Retina (tissue), 1 donor: ENCODE measurements at places on chromosomes 11 and 22.

- no peak for DNase-seq
These were observed 57.3 kb downstream of the OTOG start for GRCh38 chr11:17604201-17604914.

DNA sequence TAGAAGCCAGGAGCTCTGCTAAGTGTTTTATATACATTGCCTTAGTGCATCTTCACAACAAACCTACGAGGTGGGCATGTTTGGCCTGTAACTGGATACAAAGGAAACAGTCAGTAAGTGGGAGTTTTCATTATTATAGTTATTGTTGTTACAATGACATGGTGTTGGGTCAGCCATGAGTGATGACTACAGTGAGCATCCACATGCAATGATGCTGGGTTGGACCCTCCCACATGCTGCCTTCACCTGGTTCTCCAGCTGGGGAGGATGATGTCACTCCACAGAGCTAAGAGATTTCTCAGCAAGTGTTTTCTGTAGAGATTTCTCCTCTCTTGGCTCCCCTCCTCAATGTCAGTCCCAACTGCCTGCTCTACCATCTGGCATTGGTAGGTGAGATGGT lies 59.3 kb downstream of the EHF start:
- DNase-seq: no peak

- DNase-seq: no peak
These were observed 277.4 kb upstream of the NARS2 start for GRCh38 chr11:78851878-78852586.

- DNase-seq: no peak
These were observed 414.4 kb upstream of the CADM1 start for GRCh38 chr11:115918576-115918975.

- DNase-seq: no peak
These were observed 4.1 kb downstream of the MARK2 start for GRCh38 chr11:63843041-63843440.

- peak; percentile 67 for DNase-seq
These were observed 726 bp downstream of the ST3GAL4 start for GRCh38 chr11:126355926-126356897.

DNA sequence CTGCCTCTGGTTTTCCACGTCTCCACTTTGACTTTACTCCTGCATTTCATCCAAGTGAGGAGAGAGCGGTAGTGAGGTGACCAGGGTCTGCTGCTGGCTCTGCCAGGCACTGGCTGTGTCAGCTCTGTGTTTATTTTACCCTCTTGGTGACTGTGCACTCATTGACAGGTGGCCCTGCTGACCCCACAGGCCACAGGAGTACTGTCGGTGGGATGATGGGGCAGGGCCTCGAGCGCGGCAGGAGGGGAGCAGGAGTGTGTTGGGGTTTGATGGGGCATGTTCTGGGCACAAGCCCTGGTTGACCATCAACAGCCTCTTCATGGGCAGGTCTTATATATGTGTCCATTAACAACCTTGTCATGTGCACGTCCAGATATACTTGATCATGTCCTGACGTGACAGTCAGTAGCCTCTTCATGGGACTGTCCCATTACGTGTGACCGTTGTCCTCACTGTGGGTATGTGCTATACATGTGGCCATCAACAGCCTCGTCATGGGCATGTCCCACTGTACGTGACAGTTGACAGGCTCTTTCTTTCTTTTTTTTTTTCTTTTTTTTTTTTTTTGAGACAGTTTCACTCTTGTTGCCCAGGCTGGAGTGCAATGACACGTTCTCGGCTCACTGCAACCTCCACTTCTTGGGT lies 31.4 kb upstream of the ACR start:
- no peak for DNase-seq

GRCh38 chr22:21990445-21991303 lies 8.1 kb upstream of the TOP3B start:
- no peak for DNase-seq

DNA sequence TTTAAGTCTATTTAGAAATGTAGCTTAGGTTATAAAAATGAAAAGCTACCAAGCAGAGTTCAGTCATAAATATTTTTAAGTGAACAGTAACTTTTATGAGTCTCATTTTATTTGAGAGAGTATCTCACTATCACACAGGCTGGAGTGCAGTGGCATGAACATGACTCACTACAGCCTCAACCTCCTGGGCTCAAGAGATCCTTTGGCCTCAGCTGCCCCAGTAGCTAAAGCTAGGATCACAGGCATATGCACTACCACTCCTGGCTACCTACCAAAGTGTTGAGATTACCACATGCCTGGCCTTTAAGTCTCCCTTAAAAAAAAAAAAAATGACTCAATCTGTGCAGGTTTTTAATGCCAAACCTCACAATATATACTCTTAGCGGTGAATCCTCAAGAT lies 34.7 kb upstream of the CLNS1A start:
- DNase-seq: no peak

- DNase-seq: no peak
These were observed 47.2 kb downstream of the CCDC83 start for GRCh38 chr11:85902353-85902752.

- no peak for DNase-seq
These were observed 5.1 kb upstream of the ARSA start for GRCh38 chr22:50633086-50633485.

GRCh38 chr11:130510407-130511006 lies 62.1 kb downstream of the ADAMTS15 start:
- no peak for DNase-seq

GRCh38 chr11:43747130-43747802 lies 66.7 kb downstream of the HSD17B12 start:
- no peak for DNase-seq

DNA sequence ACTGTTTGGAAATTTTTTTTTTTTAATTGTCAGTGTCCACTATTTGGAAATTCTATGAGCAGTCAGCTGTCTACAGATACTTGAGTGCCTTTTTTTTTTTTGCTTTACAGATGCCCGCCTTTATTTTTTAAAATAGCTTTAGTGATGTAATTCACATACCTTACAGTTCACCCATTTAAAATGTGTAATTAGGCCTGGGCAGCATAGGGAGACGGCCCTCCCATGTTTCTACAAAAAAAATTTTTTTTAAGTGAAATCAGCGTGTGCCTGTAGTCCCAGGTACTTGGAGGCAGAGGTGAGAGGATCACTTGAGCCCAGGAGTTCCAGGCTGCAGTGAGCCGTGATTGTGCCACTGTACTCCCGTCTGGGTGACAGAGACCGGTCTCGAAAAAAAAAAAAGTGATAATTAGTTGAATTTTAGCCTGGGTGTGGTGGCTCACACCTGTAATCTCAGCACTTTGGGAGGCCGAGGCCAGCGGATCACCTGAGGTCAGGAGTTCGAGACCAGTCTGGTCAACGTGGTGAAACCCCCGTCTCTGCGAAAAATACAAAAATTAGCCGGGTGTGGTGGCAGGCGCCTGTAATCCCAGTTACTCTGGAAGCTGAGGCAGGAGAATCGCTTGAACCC lies 1.5 kb downstream of the ZNF143 start:
- DNase-seq: no peak

GRCh38 chr22:40281717-40282116 lies 64.6 kb upstream of the ADSL start:
- no peak for DNase-seq

DNA sequence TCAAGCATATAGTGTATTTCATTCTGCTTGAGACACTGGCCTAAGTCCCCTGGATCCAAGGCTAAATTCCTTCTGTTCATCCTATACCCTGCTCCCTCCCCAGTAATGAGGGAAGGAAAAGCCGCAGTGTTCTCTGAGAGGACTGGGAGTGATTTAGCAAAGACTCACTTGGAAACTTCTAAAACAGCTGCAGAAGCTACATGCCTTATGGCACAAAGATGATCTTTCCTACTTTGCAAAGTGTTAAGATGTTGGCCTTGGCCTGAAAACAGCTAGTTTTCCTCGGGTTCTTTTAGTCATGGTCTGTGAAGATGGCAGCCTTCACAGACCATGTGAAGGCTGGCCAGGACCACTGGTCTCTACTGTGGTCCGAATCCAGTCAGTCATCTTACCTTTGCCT lies 65.7 kb downstream of the ABTB2 start:
- no peak for DNase-seq

DNA sequence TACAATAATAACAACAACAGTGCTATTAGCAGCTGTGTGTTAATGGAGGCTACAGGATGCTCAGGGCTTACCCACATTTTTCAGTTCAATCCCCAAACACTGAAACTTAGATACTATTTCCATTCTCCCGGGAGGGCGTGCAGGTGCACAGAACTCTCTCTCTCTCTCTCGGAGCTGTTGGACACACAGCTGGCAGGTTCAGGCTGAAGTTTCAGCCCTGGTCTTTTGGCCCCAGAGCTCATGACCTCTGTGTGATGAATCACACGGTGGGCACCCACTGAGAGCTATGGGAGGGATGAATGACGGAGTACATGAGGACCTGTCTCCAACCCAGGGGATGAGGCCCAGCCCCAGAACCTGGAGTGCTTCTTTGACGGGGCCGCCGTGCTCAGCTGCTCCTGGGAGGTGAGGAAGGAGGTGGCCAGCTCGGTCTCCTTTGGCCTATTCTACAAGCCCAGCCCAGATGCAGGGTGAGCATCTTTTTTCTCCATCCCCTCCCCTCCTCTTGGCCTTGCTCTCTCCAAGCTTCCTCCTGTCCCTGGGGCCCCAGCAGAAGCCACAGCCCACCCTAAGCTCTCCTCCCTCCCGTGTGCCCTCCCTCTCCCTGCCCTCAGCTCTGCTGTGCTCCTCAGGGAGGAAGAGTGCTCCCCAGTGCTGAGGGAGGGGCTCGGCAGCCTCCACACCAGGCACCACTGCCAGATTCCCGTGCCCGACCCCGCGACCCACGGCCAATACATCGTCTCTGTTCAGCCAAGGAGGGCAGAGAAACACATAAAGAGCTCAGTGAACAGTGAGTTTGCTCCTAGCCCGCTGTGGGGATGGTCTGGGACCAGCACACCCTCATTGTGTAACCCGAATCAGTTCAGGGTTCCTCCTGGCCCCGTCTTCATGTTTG lies 16.9 kb downstream of the CSF2RB start:
- no peak for DNase-seq

- DNase-seq: no peak
These were observed 8.9 kb downstream of the ZNRF3 start for GRCh38 chr22:28892175-28892731.

DNA sequence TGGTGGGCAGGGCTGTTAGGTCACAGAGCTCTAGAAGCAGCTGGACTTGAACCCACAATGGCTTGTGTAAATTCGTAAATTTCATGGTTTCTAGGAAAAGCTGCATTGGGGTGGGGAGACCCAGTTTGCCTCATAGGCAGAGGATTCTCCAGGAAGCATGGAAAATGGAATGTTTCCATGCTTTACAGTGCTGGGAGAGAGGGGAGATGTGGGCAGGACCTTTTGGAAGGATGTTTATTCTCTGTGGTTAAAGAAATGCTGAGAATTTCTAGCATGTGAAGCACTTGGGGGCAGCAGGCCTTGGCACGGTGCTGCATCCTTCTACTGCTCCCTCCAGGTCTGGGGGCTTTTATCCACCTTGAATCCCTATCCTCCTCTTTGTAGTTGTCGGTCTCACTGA lies 46.3 kb downstream of the TRAF6 start:
- DNase-seq: no peak
